D721Med (cell line): ENCODE measurements at places on chromosomes 4 and X.

DNA sequence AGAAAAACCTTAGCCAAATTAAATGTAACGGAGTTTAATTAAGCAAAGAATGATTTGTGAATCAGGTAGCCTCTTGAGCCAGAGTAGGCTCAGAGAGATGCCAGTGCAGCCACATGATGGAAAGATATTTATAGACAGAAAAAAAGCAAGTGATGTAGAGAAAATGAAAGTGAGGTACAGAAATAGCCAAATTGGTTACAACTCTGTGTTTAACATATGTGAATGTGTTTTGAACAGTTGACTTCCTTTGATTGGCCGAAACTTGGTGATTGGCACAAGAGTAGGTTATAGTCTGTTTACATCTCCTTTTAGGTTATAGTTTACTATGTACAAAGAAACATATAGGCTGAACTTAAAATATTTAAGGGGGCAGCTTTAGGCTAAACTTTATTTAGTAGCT is 459.9 kb upstream of the BOD1L1 start:
- no peak for DNase-seq

DNA sequence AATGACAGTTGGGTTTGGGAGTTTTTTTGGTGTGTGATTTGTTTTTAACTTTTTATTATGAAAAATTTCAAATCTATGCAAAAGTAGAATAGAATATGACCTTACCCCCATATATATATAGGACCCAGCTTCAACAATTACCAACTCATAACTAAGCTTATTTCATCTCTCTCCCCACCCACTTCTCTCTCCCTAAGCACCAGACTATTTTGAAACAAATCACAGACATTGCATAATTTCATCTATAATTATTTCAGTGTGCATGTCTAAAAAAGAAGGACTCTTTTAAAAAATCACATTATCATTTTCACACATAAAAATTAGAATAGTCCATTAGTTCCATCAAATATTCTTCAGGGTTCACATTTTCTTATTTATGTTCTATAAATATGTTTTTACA is 28.3 kb upstream of the NKX6-1 start:
- DNase-seq = no peak

DNA sequence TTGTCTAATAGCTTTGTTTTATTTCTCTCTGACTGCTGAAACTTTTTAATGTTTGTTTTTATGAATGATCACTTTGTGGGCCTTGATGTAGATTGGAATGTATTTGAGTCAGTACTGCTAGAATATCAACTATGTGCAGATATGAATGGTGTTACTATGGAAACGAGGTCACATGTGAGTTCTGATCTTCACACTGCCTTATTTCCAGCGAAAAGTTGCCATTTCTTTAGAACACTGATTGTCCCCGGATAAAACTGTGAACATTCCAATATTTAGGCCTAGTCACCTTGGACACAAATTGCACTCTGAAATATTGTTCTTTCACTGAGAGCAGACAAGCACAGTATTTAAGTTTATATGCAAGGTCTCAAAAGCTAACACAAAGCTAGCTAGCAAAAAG is 27.2 kb upstream of the MAGED1 start:
- no peak for DNase-seq

- no peak for DNase-seq
Measured at GRCh38 chrX:143121477-143121876, 95.7 kb downstream of the SPANXN4 start.

DNA sequence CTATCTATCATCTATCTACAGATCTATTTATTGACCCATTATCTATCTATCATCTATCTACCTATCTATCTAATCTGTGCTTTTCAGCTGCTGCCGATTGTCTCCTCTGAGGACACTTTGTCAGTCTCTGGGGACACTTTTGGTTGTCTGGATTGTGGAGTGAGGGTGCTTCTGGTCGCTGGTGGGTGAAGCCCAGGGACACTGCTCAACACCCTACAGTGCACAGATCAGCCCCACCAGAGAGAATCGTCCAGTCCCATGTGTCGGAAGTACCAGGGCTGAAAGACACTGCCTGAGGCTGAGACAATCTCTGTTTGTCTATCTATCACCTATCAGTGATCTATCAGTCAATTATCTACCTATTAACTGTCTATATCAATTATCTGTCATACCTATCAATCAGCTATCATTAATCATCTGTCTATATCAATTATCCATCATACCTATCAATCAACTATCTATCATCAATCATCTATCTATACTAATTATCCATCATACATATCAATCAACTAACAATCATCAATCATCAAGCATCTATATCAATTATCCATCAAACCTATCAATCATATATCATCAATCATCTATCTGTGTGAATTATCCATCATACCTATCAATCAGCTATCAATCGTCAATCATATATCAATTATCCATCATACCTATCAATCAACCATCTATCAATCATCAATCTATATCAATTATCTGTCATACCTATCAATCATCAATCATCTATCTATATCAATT is 70.0 kb upstream of the PPP2R3B start:
- no peak for DNase-seq

DNA sequence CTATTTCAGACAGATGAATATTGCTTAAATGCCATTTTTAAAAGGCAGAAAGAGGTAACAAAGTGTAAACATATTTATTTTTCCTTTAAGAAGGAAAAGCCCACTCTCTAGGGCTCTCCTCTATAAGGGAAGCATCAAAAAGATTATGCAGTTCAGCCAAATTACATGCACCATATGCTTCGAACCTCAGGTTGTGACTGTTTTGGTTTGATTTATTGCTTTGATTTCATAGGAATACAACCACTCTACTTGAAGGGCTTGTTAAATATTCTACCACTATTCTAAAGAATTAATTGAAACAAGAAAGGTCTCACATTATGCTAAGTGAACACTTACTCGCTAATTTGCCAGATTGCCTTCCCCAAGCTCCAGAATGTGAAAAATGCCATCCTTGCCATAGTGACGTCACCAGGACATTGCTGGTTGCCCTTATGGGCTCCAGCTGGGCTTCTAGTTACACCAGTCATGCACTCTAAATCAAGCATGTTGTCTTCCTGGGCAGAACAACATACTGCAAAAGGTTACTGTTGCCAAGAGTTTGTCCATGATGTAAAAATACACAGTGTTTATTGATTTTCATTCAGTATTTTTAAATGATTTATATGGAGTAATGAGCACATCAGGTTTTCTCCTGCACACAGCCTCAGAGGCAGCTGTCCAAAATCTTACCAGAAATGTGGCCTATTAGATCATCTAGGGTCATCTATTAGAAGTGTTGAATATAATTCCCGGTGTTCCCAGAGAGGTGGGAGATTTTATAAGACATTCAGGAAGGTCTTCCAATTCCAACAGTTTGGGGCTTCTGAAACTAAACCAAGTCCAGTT is 164.4 kb upstream of the RAPGEF2 start:
- DNase-seq = no peak

- no peak for DNase-seq
Measured at GRCh38 chr4:141376769-141377168, 156.1 kb downstream of the ZNF330 start.

DNA sequence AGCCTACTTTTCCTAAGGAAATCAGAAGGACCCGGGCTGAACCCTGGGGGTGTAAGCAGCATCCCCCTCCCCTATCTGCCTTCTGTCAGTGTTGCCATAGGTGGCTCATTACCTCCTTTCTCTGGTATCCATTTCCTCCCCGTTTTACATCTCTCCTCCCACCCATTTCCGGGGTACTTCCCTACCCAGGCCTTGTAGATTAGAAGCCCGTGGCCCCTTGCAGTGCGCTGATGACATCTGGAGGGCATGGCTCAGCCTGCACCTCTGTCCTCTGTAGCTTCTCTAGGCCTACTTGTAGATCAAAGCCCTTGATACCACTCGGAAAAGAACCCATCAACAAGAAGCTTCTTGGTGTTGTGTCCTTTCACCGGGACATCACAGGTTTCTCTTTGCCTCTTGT is 71.8 kb downstream of the NBDY start:
- no peak for DNase-seq

- DNase-seq = no peak
Measured at GRCh38 chr4:48704091-48704802, 75.8 kb downstream of the FRYL start.

DNA sequence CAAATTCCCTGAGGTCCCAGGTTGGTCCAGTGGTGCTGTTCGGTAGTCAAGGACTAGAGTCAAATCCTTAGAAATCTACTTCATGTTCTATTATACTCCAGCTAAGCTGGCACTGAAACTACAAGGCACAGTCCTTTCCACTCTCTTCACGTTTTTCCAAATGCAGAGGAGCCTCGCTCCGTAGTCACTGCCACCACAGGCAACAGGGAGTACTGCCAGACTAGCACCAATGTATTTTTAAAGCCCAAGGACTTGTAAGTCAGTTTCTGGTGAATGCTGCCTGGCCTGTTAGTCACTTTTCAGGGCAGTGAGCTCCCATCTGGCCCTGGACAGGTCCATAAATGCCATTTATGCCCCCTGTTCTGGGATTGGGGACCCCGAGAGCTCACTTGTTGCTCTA is 323.5 kb downstream of the FAM47A start:
- no peak for DNase-seq

- DNase-seq = no peak
Measured at GRCh38 chr4:19721587-19721986, 530.1 kb upstream of the SLIT2 start.

DNA sequence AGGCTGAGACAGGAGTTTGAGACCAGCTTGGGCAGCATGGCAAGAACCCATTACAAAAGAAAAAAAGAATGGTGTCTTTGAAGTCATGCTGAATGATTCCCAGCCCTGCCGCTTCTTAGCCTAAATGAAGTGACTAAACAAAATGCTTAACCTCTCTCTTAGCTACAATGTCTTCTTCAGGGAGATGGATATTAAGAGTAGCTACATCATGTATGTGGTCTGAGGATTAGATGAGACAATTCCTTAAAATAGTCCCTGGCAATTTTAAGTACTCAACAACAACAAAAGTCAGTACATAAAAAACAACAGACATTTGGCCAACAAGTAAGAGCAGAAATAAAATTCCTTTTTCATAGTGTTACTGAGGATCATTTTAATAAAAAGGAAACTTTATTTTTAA is 64.3 kb upstream of the COX18 start:
- DNase-seq = no peak

- no peak for DNase-seq
Measured at GRCh38 chr4:137611998-137612700, 79.9 kb upstream of the PCDH18 start.

- no peak for DNase-seq
Measured at GRCh38 chrX:43581888-43582539, 74.1 kb upstream of the MAOA start.

- DNase-seq = no peak
Measured at GRCh38 chr4:136516371-136516770, 1015.9 kb downstream of the PCDH18 start.

- DNase-seq = no peak
Measured at GRCh38 chr4:30844861-30845582, 124.9 kb downstream of the PCDH7 start.

- DNase-seq = no peak
Measured at GRCh38 chr4:146178126-146178525, 2.6 kb downstream of the LSM6 start.

- DNase-seq = no peak
Measured at GRCh38 chr4:41432881-41433280, 105.1 kb upstream of the LIMCH1 start.

DNA sequence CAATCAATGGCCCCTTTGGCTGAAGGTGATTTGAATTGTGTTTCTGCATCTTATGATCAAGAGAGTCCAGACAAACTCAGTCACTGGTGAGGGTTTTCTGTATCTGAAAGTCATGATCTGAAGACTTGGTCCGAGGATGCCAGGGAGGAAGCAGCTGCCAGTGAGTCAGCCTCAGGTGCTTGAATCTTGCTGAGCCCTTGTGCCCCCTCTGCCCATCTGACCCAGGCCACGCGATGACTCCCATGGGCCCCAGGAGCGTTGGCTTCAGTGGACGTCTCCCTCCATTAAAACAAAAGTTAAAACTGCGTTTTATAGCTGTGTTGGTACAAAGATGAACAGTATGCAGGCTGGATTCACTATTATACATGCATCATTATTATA is 62.0 kb downstream of the HTRA3 start:
- no peak for DNase-seq

DNA sequence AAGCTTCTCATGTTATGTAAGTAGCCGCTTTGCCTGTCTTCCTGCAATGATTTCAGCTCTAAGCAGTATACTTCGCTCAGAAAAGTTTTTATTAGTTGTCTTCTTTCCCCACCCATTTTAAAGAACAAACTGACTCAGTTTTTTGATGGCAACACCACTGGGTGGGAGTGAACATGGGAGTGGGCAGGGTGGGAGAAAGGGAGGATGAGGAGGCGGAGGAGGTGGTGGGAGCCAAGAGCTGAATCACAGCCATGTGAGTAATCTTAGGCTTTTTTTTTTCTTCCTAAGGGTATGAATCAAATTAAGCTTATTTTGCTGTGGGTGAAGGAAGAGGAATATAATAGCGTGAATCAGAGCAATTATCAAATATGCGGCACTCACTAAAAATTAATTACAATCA is 574.3 kb upstream of the DIPK2B start:
- DNase-seq = no peak

DNA sequence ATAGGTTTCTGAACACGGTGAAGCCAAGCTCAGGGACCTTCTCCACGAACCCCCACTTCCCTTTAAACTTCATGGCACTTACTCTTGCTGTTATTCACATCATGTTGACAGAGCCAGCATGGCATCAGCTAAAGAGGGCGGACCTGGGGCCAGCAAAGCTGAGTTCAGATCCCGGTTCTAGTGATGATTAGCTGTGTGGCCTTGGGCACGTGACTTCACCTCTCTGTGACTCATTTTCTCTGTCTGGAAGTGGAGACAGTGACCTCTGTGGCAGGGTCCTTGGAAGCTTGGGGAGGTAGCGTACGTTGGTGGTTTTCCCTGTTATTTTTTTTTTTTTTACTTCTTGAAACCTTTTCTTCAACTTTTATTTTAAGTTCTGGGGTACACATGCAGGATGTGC is 13.4 kb downstream of the EVC start:
- DNase-seq = no peak

- DNase-seq = no peak
Measured at GRCh38 chr4:11773798-11774197, 345.1 kb upstream of the HS3ST1 start.
